ENCODE measurements at places on chromosomes 5 and 9.

DNA sequence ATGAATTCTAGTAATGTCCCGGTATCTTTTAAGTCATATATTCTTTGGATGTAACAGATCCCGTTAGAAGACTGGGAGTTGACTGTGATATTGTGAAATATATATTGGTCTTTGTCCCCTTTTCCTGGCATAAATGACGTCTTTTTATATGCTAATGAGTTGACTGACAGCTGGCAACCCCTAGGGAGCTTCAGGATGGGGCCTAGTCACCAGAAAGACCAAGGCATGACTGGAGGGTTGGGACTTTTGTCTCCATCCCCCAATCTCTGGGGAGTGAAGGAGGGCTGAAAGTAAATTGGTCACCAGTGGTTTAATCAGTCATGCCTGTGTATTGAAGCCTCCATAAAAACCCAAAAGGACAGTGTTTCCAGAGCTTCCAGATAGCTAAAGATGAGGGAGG, 241.6 kb downstream of the PJA2 start:
- no peak for DNase-seq

DNA sequence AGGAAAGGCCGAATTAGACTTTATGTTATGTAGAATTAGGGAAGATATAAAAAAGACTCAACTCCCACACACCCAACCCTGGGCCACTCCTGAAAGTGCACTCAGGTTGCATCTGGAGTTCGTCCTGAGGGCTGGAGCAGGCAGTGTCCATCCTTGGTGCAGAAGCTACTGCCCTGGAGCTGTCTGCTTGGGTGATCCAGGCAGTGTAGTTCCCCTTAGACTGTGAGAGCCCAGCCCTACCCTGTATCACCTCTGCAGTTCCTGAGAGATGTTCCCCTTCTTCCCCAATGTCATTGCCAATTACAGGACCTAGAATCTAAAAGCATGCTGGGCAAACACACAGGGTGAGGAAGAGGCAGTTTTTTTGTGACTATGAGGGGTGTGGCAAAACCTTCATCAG, 368.3 kb upstream of the ST8SIA4 start:
- DNase-seq: no peak

DNA sequence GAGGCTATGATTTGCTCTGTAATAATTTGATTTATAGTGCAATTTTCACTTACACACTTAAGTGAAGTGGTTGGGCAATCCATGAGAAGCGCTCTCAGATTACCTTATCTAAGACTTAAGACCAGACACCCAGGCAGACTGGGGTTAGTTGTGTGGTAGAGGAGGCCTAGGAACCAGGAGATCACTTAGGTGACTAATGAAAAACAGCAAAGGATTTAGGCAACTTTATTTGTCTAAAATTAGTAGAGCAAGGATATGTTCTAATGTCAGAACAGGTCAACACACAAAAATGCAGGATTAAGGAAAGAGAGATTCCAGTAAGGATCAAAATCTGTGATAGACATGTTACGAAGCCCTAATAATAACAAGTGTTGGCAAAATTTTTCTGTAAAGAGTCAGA, 913.8 kb downstream of the TLE1 start:
- DNase-seq: no peak

- DNase-seq: no peak
These were observed 281.9 kb downstream of the GAS1 start for GRCh38 chr9:86665416-86665815.

DNA sequence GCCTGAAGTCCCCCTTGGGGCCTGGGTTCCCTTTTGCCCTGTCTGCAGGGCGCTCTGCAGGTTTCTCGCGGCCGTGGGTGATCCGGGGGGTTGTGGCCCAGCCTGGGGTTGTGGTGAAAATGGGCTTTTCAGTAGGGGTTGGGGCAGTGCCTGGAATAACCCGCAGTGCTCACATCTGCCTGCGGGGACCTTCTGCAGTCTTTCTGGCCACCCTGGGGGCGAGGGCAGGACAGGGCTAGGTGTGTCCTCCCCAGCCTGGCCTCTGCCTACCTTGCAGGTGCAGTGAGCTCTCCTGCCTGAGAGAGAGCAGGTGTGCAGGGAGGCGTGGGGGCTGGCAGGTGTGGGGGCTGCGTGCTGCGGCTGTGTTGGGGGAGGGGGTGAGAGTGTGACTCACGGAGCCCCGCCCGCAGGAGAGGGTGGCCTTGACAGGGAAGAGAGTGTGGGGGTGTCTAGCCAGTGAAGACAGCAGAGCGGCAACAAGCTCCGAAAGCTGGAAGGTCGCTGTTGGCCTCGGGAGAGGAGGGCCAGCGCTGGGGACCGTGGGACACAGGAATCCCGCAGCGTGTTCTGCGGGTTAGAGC, 131.4 kb downstream of the MRPL36 start:
- peak; percentile 46 for DNase-seq

DNA sequence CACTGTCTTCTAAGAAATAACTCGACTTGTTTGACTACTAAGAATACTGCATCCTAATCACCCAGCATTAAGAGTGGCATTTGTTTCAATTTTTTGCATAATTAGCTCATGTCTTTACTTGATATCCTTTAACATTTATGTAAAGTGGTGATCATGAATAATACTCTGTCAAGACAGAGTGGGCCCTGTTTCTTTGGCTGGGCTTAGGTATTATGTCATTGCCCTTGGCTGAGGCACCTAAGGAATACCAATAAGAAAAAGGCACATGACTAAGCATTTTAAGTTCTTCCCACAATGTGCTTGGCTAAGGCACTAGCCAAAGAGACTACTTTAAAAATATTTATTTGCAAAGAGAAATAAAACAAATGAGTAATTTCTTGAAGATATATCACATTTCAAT, 308.1 kb downstream of the CTNND2 start:
- DNase-seq: no peak

- no peak for DNase-seq
These were observed 46.5 kb downstream of the PPARGC1B start for GRCh38 chr5:149776361-149777305.

GRCh38 chr5:90602681-90603080, 44.1 kb downstream of the ADGRV1 start:
- no peak for DNase-seq

GRCh38 chr9:107630156-107630555, 140.6 kb upstream of the KLF4 start:
- peak; percentile 79 for DNase-seq

DNA sequence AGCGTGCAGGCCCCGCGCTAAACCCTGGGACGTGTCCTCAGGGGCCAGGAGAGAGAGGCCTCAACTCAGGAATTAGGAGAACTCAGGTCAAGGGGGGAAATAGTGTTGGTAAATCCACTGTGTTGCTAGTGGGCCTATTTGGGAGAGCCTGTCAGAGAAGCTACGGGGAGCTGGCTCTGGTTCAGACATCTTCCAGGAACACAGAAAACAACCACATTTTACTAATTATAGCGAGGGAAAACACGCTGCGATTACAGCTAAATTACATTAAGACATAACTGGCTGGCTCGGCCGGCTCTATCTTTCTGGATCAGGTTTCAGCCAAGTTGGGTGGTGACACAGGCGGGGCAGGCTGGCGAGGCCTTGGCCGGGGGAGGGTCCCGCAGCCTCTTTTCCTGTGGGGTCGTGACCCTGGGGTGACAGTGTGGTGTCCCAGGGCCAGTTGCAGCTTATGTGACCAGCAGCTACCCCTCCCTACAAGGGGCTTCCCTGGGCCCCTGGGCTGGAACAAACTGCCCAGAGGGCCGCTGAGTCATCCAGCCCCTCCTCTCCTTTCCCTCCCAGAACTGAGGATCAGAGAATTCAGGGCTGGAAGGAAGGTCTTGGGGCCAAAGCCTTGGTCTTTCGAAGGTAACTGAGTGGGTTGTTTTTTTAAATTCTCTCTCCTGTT, 75.1 kb downstream of the FGF18 start:
- peak; percentile 37 for DNase-seq

DNA sequence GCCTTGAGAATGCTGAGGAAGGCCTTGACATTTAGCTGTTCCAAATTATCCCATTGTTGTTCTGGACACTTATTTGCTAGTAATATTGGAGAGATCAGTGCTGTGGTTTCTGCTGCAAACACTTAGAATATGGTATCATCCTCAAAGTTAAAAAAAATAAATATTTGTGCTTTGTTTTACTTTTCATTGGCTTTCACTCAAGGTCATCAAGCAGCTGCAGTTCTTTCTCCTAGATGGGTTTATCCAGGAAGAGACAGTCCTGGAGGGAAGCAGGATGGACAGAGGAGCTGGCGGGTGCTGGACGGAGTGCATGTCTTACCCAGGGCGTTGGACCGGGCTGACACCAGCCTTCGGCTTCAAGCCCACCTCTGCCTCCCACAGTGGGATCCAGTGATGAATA, 193.6 kb downstream of the MTRR start:
- no peak for DNase-seq

- peak; percentile 40 for DNase-seq
These were observed 332.9 kb upstream of the CCNG1 start for GRCh38 chr5:163104464-163104863.

DNA sequence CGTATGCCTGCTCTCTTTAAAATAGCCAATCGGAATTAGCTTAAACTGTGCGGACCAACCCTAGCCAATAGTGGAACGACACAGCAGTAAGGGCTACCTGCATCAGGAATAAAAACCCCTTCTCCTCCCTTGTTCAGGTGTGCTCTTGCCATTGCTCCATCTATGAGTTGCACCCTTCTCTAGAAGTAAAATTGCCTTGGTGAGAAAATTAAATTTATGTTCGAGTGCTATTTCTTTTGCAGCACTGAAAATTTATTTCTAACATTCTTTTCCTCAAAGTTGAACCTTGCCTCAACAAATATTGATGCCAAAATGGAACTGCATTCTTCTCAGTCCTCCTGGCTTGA, 102.5 kb upstream of the SHB start:
- no peak for DNase-seq

Data from NB4 (cell line).